ENCODE measurements at places on chromosomes 5 and 9.

DNA sequence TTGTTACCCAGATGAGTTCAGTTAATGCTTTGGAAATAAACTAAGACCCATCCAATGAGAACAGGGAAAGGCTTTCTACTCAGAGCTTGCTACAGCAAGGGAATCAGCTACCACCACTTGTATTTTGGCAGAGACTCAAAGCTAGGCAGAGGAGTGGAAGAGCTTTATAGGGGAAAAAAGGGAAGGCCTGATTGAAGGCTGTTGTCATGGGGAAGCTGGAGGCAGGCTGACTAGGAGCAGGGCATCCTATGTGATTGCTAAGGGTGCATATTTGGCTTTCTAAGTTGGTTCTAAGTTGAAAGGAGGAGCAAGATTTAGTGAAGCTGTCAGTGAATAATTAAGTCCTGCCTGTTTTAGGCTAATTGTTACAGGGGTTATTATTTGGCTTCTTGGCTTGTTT, 115.5 kb downstream of the PTTG1 start:
- no peak for DNase-seq

GRCh38 chr5:138210985-138211384, 2.1 kb downstream of the CDC23 start:
- DNase-seq, result no peak

DNA sequence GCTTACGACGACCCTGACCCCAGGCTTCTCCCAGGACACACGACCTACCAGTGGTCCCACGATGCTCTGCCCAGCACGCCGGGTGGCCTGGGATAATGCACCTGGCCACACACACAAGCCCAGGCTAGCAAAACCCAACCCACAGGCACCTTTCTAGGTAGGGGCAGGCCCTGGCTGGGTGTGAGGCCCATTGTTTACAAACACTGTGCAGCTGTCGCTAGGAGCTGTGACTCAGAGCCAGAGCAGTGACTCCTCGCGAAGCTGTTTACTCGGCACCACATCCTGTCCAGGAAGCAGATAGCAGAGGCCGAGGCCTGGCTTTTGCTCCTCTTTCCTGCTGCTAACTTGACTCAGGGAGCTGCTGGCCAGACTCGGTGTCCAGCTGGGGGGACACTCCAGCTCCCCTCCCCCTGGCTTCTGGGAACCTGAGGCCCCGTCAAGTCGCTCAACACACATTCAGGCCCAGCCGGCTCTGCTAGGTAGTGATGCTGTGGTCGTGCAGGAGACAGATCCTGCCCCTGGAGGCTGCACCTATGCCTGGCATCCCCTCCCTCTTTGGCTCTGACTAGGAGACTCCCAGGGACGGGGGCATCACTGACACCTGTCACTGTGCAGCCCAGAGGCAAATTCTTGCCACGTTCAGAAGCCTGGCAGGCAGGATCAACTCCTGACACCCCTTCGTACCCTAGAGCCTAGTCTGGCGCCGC, 12.8 kb upstream of the RALGDS start:
- peak; percentile 53 for DNase-seq

DNA sequence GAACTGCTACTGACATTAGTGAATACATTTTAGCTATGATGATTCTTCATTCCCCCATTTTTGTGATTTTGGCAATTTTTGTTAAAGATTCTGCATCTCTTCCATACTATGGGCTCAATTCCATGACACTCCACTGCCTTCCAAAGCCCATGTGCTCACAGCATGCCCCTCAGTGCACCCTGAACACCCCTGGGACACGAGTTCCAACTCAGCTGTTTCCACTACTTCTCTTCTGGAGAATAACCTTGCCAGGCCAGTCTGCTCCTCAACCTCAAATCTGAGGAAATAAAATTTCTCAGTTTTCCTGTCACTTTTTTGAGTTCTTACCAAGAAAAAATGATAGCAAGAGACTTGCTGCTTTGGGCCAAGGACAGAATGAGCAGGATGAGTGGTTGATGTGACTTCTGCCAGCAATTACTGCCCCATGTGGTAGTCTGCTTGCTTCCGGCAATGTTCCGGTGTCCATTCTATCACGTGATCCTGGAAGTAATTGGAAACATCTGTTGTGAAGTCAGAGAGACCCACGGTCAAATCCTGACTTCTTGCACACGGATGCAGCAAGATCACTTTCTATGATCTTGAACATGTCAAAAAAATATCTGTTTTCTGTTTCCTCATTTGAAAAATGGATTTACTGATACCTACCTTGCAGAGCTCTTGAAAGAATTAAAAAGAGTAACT, 58.3 kb downstream of the EGFLAM start:
- no peak for DNase-seq

- no peak for DNase-seq
Observed at GRCh38 chr5:19555876-19556275, 432.1 kb downstream of the CDH18 start.

GRCh38 chr5:149888280-149888679, 56.3 kb downstream of the PDE6A start:
- DNase-seq, result no peak

DNA sequence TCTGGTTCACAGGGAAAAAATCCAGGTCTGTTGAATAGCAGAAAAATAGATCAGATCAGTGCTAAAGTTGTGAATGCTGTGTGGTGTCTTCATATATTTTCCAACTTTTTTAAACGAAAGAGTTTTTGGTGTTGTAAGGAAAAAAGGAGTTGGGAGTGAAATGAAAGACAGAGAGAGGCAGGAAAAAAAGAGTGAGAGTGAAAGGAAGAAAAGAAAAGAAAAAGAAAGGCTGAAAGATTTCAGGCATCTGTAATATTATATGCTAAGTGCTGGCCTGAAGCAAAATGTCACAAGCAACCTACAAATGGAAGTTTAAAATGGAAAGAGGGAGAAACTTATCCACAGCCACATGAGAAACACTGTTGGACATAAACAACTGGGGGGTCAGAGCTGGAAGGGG, 124.4 kb downstream of the EBF1 start:
- DNase-seq, result no peak

DNA sequence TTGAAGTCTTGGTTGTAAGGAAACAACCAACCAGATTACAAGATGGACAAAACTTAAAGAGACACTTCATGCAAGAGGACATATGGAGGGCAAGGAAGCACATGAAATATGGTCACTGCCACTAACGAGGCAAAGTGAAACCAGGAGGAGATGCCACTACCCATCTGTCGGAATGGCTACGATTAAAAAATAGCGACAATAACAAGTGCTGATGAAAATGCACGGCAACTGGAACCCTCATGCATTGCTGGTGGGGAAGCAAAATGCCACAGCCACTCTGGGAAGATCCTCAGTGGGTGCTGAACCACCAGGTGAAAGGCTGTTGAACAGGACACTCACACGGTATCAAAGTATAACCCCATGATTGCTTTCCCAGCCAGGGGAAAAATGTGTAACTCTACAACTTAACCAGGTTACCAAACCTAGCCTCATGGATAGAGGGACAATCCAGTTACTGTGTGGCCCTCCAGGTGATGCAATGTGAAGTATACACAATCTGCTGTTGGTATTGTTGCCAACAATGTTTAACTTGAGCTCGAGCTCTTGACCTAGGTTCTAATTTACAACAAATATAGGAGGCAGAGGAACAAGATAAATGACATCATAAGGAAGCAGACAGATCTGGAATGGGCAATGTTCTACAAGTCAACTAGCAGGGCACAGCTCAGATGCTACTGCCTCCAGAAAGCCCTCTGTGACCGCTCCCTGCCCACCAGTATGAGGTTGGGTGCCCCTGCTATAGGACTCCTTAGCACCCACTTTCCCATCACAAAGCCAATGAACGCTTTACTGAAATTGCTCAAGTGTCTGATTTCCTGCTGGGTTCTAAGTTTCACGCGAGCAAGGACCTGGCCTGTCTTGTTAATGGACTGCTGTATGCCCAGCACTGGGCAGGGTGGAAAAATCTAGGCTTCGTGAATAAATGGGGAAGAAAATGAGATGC, 25.8 kb downstream of the SH3PXD2B start:
- DNase-seq, result no peak

- no peak for DNase-seq
Observed at GRCh38 chr5:179265514-179266290, 79.6 kb downstream of the ADAMTS2 start.

DNA sequence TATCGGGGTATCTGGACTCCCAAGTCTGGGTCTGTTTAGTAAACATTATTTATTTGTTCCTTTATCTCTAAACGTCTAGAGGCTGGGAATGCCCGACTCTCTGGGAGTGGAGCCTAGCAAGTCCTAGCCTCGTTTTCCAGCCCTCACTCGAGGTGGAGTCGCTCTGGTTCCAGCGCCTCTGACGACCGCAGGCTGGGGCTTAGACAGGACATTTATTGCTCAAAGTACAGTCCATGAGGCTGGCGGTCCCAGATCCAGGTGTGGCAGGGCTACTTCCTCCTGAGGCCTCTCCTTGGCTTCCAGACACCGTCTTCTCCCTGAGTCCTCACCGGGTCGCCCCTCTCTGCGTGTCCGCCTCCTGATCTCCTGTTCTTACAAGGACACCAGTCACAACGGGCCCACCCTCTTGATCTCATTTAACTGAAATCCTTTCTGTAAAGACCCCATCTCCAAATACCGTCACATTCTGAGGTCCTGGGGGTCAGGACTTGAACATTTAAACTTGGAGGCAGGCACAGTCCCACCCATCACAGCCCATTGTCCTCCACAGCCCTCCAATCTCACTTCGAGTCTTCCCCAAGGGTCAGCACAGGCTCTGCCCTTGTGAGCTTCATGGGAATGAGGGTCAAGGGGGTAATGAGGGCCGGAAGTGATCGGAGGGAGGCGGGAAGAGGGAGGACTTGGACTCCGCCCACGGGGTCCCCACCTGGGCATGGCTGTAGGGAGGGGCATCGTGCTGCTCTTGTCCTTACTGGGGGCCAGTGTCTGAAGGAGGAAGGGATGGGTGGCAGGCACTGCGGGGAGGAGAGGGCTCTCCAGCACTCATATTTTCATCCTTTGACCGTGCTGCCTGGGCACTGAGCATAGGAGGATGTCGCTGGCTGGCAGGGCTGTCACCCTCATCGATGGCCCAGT, 12.2 kb upstream of the CLPTM1L start:
- DNase-seq, result no peak

- no peak for DNase-seq
Observed at GRCh38 chr5:173771121-173771724, 116.9 kb upstream of the CPEB4 start.

DNA sequence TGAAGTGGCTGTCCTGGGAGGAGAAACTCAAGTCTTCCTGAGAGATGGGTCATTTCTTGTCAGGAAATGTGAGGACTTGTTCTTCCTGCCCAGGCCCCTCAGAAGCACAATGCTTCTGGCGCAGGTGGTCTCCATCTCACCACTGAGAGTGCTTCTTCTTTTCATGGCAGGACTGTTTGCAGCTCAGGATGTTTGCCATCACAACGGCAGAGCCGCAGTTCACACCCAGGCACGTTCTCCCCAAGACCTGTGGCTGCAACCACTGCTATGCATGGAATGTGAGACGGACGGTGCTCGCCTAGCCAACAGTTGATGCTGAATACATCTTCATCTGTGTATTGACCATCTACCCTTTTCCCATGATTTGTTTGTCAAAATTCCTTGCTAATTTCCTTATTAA, 216.3 kb downstream of the GADD45G start:
- DNase-seq, result no peak

DNA sequence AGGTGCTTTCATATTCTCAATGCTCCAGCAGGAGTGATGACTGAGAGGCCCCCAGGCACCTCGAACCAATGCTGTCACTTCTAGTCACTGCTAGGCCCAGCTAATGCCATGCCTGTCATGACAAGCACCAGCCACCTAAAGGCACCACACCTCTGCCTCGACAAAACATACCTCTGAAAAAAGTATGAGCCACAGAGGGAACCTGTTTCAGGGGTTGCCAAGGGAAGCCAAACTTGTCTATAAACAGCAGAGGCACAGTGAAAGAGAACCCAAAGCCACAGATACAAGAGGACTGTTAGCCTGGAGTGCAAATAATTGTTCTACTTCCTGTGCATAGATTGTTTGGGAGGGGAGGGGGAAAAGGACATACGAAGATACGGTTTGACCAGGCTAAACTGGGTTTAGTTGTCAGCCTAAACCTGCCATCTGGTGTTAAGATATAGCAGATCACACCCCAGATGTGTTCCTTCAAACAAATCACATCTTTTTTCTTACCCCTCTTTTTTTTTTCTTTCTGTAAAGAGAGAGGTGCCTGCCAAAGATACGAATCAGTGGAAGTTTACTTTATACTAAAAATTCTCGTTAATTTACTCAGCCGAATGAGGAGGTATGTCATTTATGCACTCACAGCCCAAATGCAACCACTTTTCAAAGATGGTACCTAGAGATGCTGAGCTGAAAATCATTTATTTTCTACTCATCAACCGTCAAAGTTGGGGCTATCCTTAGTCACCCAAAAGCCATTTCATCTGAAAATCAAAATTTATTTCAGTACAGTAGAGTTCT, 45.7 kb downstream of the BNC2 start:
- peak; percentile 32 for DNase-seq

- no peak for DNase-seq
Observed at GRCh38 chr5:107268241-107268640, 402.5 kb downstream of the EFNA5 start.

- DNase-seq, result no peak
Observed at GRCh38 chr5:146249801-146250200, 46.4 kb downstream of the RBM27 start.

GRCh38 chr9:70485273-70485858, 70.9 kb upstream of the KLF9 start:
- no peak for DNase-seq

DNA sequence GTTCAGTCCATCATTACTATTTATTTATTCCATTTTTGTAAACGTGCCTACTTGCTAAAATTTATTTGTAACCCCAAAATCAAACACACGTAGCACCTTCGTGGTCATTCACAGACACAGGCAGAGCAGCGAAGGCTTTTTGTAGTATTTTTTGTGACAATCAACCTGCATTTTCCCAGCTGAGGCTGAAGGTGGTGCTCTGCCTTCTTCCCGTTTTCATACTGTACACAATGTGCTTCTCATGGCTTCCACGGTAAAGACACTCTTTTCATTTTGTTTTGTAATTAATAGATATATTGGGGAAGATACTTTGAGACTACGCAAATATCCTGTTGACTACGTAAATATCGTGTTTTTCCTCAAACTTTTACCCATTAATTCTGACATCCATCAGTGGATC, 19.4 kb downstream of the DAP start:
- DNase-seq, result no peak

DNA sequence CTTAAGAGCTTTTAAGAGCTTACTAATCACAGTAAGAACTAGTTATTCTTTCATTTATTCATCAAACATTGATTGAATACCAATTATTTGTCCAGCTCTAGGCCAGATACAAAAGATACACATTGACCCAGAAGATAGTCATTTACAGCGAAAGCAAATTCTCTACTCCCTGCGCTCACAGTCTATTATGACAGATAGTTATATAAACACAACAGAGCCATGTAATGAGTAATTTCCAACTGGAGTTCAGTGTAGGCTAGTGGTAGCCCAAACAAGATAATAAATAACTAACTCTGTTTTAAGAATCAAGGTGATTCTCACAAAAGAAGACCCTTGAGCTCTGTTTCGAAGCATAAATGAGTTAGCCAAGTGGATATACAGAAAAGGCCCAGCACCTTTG, 397.8 kb upstream of the TLE4 start:
- DNase-seq, result no peak

GRCh38 chr5:81785322-81785721, 34.4 kb upstream of the SSBP2 start:
- no peak for DNase-seq
